BE2C (cell line): ENCODE measurements at places on chromosomes 16 and 17.

DNA sequence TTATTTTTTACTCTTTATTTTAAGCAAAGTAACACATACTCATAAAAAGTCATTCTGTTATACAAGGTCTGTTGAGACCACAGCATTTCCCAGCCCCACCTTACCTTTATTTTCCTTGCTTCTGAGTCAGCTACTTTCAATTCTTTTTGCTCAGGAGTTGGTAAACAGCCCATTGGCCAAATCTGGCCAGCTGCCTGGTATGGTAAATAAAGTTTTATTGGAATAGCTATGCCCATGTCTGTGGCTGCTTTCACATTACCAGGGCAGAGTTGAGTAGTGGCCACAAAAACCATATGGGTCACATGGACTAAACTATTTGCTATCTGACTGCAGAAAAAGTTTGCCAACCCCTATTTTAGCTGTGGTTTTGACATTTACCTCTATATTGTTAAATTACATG is 3.4 kb upstream of the NSRP1 start:
- no peak for DNase-seq

DNA sequence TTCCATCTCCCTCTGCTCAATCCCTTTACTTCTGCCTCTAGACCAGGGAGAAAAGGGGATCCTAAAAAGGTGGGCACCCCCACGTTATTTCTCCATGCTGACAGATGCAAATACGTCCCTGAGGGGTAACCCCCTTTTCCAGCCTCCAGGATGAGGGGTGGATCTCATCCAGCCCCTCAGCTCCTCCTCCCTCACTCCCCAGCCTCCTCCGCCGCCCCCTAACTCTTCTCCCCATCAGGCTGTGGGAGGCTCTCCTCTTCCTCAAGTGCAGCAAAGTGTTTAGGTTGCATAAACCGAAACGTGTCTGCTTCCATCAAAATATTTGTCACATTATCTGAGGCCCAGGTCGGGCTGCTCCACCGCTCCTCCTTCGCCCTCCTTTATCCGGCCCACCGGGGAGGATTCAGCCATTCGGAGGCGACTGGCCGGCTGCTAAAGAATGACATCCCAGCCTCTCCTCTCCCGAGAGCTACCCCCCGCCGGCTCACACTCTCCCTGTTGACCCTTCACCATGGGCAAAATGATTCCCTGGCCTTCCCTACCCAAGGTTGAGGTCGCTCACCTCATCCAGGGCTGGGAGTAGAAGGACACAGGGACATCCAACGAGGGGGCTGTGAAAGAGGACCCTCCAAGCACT is 1.2 kb upstream of the C1QL1 start:
- DNase-seq, result no peak

GRCh38 chr16:50681021-50681885 is at the start of gene SNX20:
SNX20 (minus strand) TSS chr16:50681312; CDS start chr16:50677526, 3,786 bp downstream.
- no peak for DNase-seq

DNA sequence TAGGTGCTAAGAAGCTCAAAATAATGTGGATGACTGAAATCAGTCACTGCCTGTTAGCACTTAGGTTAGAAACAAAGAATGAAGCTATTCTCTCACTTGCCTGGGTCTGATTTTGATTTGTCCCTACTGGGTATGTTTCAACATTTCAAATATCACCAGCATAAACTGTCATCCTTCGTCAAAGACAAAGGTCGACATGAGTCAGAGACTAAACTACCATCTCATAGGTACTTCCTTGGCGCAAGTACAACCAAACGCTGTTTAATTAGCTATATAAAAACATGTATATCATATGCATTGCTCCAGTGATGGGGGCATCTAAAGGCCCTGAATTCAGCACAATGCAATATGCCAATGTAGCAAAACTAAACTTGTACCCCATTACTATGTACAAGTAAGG is 4.0 kb downstream of the AKTIP start:
- no peak for DNase-seq

GRCh38 chr17:76998839-76999238 is 130.6 kb downstream of the MGAT5B start:
- no peak for DNase-seq

DNA sequence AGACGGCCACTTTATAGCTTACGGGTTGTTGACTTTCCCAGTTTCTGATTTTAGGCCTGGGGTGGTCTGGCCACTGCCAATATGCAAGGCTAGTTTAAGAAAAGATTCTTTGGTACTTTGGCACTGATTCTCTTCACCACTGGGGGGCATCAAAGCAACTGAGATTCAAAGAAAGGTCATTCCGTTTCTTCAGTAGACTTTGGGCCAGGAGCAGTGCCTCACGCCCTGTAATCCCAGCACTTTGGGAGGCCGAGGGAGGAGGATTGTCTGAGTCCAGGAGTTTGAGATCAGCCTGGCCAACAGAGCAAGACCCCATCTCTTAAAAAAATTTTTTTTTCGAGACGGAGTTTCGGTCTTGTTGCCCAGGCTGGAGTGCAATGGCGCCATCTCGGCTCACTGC is 53.0 kb downstream of the RPA1 start:
- DNase-seq, result peak; percentile 36

- peak; percentile 42 for DNase-seq
Observed at GRCh38 chr16:8109510-8110369, 480.6 kb downstream of the TMEM114 start.

- no peak for DNase-seq
Observed at GRCh38 chr16:55301385-55302008, 22.5 kb upstream of the IRX6 start.

DNA sequence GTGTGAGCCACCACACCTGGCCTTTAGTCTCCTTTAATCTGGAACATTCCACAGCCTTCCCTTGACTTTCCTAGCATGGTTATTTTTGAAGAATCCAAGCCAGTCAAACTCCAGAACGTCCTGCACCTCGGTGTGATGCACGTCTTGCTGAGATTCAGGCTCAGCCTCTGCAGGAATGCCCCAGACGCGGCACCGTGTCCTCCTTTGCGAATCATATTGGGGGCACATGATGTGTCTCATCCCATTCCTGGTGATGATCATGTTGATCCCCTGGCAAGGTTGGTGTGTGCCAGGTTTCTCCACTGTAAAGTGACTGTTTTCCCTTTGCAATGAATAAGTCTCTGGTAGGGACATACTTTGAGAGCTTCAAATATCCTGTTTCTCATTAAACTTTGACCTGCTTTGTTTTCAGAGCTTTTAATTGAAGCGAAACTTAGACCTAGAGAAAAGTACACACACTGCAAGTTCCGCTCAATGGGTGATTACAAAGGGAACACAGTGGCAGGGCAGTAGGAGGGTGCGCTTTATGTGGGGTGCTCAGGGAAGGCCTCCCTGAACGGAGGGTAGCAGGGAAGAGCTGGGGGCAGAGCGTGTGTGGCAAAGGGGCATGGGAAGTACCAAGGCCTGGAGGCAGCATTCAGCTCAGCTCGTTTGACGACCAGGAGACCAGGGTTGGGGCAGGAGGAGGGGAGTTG is 9.6 kb upstream of the ATP2C2 start:
- no peak for DNase-seq

DNA sequence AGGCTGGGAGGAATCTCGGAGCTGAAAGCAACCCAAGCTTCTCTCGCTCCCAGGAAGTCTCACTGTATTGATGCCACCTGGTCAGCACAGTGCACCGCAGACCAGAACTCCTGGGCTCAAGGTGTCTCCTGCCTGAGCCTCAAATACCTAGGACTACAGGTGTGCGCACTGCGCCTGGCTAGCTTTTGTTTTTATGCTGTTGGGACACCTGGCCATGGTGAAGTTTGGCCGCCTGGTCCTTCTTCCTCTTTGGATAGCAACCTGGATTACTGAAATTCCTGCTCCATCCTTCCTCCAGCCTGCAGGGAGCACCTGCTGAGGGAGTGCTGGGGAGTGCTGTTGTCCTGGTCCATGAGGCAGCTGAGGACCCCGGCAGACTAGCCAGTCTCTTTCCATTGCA is 56.6 kb downstream of the COTL1 start:
- no peak for DNase-seq

DNA sequence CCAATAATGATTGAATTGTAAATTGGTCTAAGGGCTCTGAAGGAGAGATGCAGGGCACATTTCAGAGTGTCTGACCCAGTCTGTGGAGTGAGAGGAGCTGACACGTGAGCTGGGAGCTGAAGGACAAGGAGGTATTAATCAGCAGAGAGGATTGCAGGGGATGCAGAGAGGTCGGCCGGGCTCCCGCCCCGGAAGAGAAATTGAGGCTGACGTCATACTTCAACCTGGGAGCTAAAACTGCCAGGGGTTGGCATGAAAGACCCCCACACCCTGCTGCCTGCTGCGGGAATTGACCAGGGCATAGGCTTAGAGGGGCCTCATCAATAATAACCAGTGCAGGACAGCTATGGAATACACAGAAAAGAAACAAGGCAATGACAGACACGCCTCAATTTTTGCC is 53.6 kb upstream of the CLEC19A start:
- no peak for DNase-seq

DNA sequence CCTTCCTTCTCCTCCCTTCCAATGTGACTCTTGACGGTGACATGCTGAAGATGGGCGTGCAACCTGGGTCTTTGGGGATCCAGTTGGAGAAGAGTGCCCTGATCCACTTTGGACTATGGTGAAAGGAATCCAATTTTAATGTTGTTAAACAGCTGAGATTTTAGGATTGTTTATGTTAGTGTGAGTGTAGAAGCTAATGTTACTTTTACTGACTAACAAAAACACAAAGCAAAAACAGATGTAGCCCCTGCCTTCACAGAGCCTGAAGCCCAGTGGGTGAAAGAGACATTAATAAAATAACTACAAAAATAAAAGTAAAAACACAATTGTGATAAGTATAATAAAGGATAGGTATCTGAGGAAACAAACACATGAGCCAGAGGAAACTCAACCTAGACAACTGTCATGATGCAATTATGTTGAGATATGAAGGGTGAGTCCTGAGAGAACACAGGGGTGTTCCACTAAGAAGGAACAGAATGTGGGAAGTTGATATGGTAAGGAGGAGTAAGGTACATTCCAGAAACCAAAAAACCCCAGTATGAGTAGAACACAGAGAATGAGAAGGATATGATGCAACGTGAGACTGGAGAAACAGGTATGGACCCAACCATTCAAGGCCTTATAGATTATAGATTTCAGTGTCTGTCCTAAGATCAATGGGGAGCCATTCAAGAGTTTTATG is 115.1 kb upstream of the PMFBP1 start:
- no peak for DNase-seq

- DNase-seq, result peak; percentile 64
Observed at GRCh38 chr16:47463771-47464624, 2.9 kb downstream of the PHKB start.

- DNase-seq, result no peak
Observed at GRCh38 chr16:49468611-49469310, 95.2 kb downstream of the C16orf78 start.

GRCh38 chr16:54285414-54286089 is 1.0 kb downstream of the IRX3 start:
- DNase-seq, result no peak

DNA sequence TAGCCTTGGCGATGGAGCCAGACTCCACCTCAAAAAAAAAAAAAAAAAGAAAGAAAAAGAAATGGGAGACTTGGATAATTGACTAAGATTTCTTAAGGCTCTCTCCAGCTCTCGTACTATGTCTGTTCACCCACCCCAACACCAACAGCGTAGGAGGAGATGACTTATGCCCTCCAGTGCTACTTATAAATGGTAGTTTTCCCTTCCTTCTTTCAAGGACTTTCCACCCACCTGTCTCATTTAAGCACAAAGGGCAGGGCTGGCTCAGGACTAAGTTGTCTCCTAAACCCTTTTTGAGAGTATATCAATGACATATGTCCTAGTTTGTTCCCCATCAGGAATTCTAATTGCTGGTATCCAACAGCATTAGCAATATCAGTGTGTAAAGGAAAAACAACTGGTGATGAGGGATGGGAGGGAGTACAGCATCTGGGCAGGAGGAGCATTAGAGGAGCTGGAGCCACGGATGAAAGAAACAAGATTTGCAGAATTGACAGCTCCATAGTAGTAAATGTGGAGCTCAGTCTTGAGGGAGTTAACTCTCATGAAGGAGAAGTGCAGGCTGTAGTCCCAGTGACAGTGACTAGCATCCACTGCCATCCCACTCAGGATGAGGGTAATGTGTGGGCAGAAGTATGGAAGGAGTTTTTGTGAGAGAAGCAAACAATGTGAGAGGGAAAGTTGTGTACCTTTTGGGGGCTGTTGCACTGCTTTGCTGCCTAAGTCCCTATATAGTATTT is 17.2 kb downstream of the UBE2Z start:
- no peak for DNase-seq

DNA sequence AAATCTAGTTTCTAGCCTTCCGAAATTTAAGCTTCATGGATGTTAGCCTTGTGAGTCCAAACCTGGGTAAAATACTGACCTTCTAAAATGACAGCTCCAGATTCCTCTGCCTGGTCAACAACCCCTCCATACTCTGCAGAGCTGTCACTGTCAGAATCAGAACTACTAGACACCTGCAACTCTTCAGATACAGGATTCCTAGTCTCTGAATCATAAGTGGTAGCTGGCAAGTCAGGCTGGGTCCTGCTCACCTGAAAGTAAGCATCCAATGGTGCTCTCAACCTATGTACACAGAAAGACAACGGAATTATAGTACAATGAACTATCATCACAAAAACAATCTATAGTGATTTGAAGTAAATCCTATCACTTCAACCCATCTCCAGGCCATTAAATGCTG is 14.8 kb downstream of the RFWD3 start:
- DNase-seq, result no peak

DNA sequence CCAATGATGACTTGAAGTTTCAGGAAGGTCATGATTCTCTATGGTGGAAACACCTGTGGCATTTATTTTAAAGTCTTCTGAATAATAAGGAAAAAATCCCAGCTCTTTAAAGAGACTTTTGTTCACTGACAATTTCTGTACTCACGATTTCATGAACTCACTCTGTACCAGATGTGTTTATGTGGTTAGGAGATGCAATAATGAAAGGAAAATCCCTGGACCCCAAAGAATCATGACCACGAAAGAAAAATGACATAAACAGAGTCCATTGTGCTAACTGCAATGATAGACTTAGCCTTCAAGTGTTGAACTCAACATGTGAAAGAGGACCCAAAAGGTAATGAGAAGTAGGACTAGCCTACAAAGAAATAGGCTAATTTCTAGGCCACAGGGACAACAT is 947.5 kb downstream of the CDH11 start:
- DNase-seq, result no peak

DNA sequence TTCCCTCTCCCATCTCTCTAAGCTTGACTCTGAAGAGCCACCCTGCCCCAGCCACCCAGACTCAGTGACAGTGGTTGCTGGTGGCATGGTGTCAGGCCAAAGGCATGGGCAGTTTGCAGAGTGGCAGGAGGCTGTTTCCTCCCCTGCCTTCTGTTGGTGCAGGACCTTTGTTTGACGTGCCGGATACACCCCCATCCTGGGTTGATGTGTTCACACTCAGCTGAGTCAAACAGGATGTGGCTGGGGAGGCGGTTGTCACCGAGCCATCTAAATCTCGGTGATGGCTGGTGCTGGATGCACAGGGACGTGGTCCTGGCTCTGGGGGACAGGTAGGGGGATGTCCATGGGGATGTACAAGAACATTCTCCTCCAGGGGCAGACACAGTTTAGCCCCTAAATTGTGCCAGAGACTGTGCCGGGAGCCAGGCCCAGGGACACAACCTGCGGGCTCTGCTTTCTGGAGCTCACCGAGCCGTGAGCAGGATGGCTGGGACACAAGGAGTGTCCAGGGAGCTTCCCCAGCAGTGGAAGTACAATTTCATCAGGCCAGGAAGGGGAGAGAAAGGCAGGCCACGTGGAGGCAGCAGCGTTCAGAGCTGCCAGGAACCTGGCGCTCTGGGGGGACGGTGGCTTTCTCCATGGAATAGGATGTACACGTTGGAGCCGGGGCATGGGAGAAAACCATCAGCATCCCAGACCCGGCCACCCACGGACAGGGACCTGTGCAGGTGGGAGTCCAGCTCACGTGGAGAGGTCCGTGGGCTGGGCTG is 264.2 kb downstream of the SEC14L1 start:
- DNase-seq, result no peak
